Right ventricle myocardium inferior (tissue), 1 donor: ENCODE measurements at places on chromosomes 2 and 18. TPM values are rescaled to one million over a fixed set of nuclear protein-coding genes. Genes with fewer than 3 reads are reported as not detected.

DNA sequence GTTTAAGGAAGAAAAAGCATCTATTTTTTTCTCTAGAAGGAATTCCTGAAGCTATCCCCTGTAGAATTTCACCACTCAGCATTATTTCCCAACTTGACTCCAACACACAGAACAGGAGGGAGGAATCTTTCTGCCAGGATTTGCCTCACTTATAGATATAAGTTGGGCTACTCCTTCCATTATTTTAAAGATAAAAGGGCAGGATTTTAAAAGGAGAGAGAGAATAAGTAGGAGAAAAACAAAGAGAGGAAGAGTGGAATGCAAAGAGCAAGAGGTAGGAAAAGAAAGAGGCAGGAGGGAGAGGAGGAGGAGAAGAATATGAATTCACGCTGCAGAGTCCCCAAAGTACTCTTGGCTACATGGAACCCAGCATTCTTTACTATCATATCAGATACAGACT lies 182.5 kb downstream of the TCF4 start:
- DNase-seq = no peak

DNA sequence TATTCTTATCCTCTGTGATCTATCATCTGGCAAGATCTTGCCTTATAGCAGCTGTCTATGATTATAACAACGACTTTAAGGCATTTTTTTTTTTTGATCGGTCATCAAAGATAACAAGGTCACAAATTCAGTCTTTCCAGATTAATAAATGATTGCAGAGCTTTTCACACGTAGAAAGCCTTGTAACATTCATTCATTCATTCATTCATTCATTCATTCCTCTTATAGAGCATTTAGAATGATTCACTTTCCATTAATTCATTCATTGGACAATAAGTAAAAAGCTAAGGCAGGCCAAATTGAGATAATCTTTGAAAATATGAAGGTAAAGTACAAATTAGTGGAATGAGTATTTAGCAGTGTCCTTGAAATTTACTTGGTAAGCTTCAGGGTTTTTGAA lies 223.7 kb downstream of the NUP35 start:
- DNase-seq = no peak

GRCh38 chr18:25678221-25678620 lies 326.3 kb upstream of the ZNF521 start:
- no peak for DNase-seq

DNA sequence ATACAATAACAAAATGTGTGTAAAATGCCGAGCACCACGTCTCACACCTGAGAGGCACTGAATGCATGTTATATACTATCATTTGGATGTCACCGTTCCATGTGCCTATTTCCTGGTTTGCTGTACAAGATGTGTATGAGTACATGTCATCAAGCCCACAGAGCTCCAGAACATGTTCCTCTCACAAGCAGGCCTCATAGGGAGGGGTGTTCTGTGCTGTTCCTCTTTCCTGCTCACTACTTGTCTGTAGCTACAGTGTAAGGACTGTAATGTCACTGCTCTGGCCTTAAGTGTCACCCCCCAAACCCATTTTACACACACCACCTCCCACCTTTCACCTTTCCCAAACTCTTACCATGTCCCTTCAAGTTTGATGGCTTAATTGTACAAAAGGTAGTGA lies 1.8 kb downstream of the AFF3 start:
- no peak for DNase-seq

DNA sequence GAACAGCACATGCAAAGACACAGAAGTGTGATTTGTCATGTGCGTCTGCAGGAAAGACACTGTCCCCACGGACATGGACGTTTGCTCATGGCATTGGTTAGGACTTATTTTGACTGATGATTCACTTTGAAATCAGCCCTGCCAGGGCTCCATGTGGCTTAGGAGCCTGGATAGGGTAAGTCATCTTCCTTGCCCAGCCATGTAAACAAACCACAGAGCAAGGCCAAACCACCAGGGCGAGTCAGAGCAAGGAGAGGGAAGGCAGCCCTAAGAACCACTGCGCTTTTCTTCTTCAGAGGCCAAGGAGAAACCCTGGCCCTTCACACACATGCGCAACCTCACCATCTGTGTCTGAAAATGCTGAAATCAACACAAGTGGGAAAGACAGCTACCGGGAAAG lies 88.8 kb downstream of the GFPT1 start:
- no peak for DNase-seq

The CTAGE1 gene
- not detected for total RNA-seq

The DNAH6 gene
- 0.05 TPM for total RNA-seq

The KCNG2 gene
- not detected for total RNA-seq

The POTEE gene
- not detected for total RNA-seq

The PLEK gene
- total RNA-seq = 7.2 TPM
